ENCODE measurements at places on chromosomes 11 and 22. TPM values are rescaled to one million over a fixed set of nuclear protein-coding genes. Genes with fewer than 3 reads are reported as not detected.

DNA sequence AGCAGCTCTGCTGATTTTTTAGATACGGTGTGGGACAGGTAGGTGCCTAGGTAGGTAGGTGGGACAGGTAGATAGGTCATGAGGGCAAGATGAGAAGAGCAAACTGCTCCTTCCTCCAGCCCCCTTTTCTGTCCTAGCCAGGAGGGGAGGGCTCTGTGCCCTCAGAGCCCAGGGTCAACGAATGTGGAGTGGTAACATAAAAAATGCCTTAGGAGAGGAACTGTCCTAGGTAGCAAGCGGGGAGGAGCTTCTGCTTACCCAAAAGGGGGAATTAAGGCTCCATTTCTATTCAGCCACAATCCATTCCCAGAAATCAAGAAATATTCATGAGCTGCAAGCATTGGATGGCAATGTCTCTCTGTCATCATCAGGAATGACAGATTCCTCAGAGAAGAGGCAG is 234.8 kb downstream of the GRIK4 start:
- DNase-seq = no peak

DNA sequence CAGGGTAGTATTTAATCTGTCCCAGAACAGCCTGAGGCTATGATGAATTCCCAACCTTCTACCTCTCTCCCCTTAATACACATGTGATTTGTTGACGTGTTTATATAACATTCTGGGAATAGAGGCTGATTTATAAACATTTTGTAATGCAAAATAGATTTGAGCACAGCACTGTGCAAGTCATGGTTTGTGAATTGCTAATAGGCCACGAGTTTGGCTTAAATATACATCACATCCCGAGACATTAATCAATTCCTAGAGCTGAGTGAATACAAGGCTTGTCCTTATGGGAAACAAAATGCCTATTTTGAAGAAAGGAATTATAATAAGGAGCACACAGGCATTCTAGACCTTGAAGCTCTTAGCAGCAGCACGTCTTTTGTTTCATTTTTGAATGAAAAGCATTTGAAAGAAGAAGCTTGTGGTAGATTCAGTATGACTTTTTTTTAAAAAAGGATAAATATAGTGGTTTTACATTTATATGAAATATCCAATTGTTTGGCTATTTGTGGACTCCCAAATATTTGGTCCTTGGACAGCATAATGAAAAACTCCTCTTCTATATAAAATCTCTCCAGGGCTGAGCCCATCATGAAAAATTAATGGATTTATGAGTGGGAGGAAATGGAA is 116.4 kb downstream of the SLC17A6 start:
- no peak for DNase-seq

GRCh38 chr11:123822599-123822998 is 16.4 kb upstream of the OR6M1 start:
- DNase-seq = no peak

The FAM118B gene
- total RNA-seq = 7.0 TPM

The NLRX1 gene
- 44.4 TPM for total RNA-seq

GRCh38 chr11:32259641-32260081 is 168.8 kb downstream of the RCN1 start:
- DNase-seq = peak; percentile 43

DNA sequence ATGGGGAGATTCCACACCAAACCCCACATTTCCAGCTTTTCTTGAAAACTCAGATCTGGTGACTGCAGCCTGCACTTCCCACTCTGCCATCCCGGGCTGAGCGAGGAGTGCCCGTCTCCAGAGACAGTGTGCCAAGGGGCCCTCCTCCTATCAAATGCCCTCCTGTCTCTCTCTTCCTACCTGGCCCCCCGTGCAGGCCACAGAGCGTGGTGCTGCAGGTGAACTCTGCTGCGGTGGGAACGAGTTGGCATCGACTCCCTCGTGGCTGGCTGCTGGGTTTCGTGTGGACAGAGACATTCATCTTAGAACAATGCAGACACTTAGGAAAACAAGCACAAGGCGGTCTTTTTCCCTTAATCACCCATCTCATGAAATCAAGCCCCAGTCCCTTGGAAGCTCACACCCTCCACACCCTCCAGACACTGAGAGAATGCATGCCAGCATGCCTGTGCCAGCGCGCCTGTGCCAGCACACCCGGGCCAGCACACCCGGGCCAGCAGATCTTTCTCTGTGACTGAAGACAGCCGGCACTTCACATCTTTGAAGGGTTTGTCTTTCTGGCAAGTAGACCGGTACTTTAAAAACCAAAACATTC is 65.0 kb downstream of the PARVB start:
- no peak for DNase-seq

DNA sequence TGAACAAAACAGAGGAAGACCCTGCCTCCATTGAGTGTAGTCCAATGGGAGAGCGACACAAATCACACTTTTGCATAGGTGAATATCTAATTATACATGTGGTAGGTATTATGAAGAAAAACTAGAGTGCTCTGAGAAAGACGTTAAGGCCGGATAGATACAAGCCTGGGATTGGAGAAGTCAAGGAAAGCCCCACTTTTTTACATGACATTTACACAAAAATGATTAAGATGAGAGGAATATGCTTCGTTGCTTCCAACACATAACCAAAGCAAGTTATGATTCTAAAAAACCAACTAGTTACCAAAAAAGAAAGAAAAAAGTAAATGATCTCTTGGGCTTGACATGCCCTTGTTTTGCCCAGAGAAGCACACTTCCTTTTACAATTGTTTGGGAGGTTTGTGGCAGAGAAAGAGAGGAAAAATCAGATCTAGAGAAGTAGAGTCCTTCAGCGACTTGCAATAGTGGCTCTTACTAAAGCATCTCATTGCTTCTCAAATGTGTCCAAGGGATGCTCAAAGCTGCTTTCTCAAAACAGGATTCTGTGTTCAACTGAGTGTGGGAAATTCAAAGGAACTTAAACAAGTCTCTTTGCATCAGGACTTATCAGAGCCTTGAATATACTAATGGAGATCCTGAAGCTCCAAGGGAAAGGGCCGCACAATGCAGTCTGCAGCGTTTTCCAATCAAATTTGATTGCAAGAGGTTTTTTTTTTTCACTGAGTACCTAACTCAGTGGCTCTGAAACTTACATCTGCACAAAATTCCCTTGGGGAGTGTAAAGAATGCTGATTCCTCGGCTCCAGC is 38.8 kb downstream of the FLI1 start:
- no peak for DNase-seq

GRCh38 chr11:63916837-63917691 is at the start of gene RCOR2:
TSS of gene RCOR2 (minus strand) at chr11:63917164. CDS start at chr11:63916456, 708 bp downstream.
- DNase-seq = no peak

The RAB38 gene
- 10.2 TPM for total RNA-seq

DNA sequence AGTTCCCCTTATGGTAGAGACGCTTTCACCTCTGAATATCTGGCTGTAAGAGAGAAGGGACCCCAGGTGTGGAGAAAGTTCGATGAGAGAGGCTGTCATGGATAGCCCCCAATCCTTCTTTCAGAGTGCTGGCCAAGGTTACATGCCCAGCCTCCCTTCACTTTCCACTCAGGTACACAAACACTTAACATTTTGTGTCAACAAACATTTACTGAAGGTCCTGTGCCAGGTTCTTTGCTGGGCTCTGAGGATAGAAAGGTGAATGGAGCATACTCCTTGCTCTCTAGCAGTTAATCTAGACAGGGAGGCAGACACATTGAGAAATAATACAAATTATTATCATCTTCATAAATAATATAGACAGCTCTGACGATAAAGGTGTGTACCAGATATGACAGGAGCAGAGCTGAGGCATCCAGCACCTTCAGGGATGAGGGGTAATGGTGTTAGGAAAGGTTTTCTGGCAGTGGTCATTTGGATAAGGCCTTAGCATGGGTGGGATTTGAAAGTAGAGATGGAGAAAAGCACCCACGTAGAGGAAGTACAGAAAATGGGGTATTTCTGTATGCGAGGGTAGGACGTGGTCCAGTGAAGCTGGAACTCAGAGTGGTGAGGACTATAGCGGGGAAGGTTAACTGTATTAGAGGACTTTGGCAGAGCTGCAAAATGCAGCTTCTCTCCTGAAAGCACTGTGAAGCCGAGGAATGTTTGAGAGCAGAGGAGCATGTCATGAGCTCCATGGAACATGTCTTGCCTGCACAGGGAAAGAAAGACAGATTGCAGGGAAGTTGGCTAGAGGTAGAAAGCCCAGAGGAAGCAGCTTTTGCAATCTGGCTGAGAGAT is 19.6 kb downstream of the PPFIBP2 start:
- DNase-seq = no peak

The E2F8 gene
- 0.54 TPM for total RNA-seq

DNA sequence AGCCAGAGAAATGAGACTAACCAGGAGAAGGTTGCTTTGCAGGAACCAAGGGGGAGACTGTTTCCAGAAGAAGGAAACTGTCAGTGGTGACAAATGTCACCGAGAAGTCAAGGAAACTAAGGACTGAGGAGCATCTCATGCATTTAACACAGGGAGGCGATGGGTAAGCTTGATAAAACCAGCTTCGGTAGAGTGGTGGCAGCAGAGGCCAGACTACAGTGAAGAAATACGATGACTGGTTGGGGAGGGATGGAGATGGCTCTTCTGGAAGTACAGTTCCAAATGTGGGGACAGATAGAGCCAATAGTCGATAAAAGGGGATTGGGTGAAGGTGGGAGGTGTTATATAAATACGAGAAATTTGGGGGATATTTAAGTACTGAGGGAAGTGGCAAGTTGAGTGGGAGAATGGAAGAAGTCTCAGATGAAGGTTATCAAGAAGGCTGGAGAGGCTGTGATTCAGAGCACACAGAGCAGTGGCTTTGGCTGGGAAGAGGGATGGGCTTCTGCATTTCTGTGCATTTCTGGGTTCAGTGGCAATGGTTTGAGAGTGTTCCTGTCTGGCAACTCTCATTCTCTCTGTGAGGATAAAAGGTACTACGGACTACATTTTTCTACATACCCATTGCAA is 29.2 kb downstream of the SC5D start:
- DNase-seq = peak; percentile 49

GRCh38 chr22:23691748-23692423 is 1.1 kb downstream of the RGL4 start:
- no peak for DNase-seq

DNA sequence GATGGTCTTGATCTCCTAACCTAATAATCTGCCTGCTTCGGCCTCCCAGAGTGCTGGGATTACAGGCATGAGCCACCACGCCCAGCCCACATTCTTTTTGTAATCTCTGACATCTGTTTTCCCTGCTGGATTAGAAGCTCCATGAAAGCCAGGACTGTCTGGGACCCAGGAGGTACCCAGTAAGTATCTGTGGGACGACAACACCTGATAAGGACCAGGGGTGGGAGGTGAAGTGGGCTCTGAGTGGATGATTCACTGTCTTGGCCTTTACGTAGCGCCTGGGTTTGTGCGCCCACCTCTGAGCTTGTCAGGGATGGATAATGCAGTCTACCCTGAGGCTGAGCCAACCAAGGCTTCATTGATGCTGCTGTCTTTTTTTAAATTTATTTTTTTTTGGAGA is 118.8 kb downstream of the ABTB2 start:
- DNase-seq = no peak

DNA sequence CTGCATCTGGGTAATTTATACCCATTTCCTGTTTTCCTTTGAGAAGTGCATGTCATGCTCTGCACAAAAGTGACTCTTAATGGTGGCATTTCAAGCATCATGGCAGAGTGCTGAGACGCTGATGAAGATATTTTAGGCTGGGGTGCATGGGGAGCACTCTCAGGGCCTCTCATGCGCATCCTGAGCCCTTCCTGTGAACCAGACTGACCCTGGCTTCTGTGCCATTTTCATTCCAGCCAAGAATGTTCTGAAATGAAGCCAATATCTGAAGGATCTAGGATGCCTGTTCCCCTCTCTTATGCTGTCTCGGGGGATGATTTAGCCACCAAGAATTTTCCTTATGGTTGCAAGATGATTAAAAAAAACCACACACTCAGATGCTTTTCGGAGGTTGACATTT is 61.5 kb downstream of the MIAT start:
- DNase-seq = no peak

DNA sequence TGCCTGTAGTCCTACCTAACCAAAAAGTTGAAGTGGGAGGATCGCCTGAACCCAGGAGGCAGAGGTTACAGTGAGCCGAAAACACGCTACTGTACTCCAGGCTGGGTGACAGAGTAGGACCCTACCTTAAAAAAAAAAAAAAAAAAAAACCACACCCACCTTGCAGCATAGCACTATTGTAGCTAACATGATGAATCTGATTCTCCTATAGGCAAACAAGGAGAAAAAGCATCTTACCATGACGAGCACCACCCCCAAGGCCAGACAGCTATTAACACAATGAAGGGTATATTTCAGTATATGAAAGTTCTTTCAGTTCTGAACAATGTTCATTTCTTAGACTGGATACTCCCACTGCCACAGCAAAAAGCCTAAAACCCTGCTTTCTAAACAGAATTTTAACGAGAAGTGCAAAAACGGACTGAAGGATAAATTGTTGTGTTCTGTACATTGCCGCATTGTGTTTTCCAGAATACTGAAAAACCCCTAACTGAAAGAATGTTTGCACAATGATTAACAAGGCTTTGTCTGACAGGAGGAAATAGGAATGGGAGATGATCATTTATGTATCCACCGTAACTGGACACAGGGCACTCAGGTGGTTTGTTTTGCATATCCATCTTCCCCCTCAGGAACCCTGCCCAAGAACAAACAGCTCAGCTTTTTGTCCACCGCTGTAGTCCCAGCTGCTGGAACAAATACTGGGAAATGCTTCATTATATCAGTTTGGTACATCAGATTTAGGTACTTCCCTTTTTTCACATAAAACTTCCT is 8.9 kb downstream of the PISD start:
- DNase-seq = no peak

The MPPED2 gene
- 5.1 TPM for total RNA-seq

DNA sequence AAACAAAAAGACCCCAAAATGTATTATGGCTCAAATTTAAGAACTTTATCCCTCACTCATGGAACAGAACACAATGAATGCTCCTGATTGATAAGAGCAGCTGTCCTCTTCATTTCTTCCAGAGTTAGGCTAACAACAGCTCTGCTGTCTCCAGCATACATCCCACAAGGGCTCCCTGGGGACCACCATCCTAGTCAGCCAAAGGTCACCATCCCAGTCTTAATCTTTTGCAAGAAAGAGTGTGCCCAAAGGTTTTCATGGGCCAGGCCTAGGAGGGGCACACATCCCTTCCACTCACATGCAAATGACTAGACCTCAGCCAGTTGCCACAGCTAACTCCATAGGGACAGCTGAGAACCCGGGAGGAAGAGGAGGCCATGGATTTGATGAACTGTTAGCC is 555.3 kb downstream of the BUD13 start:
- DNase-seq = no peak

GRCh38 chr22:42439021-42439567 is 6.9 kb upstream of the NFAM1 start:
- no peak for DNase-seq

The MMP10 gene
- total RNA-seq = not detected

DNA sequence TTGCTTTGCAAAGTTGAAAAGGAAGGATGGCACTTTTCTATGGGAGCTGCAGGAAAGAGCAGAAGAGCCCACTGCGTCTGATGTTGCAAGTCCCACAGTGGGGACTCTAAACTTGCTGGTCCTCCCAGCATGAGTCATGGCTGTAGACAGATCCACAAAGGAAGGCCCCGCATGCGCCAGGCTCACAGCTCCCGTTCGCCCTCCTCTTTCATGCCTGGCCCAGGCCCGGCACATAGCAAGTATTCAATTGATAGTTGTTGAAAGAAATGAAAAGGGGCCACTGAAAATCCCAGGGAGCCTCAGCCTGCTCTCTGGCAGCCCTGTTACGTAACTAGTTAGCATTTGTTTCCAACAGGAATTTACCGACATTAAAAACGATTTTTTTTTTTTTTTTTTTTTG is 18.9 kb downstream of the AP1B1 start:
- no peak for DNase-seq

The NRIP3 gene
- 3.8 TPM for total RNA-seq

- no peak for DNase-seq
These were observed at the start of gene SCGB1D1 for GRCh38 chr11:62190011-62190410. TSS of gene SCGB1D1 (plus strand) at chr11:62190216. CDS start at chr11:62190285, 69 bp downstream.

The KRTAP5-2 gene
- total RNA-seq = not detected

- no peak for DNase-seq
These were observed 11.1 kb downstream of the OTOG start for GRCh38 chr11:17558025-17558780.
